Ascending aorta (tissue), 2 donors: ENCODE measurements at places on chromosomes 1 and 21.

- DNase-seq: no peak
Measured at GRCh38 chr21:46637952-46638746, 2.7 kb downstream of the PRMT2 start.

DNA sequence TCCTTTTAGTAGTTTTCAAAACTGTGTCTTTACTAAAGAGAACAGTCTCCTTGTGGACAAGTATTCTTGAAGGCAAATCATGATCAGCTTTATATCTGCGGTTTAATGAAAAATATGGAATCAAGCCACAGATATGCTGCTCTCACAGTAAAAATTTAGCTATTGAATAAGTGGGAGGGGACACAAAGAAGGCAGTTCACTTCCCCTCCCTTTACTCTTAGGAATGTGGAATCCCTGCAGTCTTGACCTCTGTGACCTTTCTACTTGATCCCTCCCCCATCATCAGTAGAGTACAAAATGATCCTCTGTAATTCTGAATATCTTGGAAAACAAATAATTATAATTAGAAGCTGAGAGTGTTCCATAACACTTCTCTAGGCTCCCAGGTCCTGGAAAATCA lies 136.7 kb upstream of the HOOK1 start:
- DNase-seq: no peak

DNA sequence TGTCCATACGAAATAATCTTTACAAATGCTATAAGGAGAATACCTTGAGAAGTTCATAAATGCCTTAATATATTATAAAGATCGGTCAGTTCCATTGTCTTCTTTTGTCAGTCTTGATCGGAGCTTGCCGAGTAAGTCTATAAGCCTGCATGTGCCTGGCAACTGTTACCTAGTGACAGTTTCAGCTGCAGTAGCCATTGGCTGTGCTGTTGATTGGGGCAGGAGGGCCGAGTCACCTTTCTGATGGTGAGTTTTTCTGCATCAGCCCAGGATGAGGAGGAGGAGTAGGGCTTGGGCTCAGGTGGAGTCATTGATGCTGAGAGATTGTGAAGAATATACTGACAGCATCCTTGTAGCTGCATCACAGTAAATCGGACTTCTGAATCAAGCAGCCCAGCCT lies 1.9 kb upstream of the GPR52 start:
- no peak for DNase-seq

DNA sequence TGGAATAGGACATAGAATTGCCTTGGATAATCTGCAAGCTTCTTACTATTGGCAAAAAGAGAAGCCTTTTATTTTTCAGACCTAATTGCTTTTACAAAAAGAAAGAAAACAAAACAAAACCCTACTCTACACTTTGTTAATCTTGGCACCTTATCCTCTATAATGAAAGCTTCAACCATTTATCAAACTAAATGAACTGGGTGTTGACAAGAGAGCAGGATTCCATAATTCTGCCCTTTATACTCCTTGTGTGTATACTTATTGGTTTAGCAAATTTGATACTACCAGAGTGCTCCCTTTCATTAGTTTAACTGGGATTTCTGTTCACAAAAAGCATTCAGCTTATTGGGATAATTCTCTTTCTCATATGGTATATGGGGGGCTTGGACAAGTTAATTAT lies 3.0 kb upstream of the TMCC2 start:
- DNase-seq: no peak

GRCh38 chr1:177289532-177289931 lies 118.8 kb downstream of the BRINP2 start:
- no peak for DNase-seq

DNA sequence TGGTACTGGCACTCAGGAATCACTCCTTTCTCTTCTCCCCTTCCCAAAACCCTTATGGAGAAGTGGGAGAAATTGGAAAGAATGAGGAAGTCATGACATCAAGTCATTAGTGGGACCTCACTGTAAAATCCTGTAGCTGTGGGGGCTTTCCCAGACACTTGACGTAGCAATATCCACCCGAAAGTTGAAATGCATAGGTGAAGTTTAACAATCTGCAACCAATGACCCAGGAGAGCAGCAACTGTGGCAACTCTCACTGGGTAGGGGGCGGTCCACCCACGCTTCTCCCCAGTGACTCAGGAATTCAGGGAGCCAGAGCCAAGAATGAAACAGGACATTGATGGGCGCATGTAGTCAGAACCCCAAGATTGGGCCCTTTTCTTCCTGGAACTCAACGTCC lies 27.0 kb downstream of the ABCA4 start:
- DNase-seq: no peak
